Activated T-cell treated with anti-CD3 and anti-CD28 coated beads, Interleukin-2, amount 50 U/mL, for 72 hours (primary cell): ENCODE measurements at places on chromosomes 6 and 20. TPM values are rescaled to one million over a fixed set of nuclear protein-coding genes. Genes with fewer than 3 reads are reported as not detected.

- no peaks in the 10 kb centered on the region for H3K36me3 ChIP-seq
- no peaks in the 10 kb centered on the region for H3K27me3 ChIP-seq
- H3K27ac ChIP-seq: peak overlapping the region; percentile 99
- peaks cover 55% of the 10 kb centered on the region for H3K4me1 ChIP-seq
- H3K4me3 ChIP-seq: peak overlapping the region; percentile 94
Measured at GRCh38 chr6:27157459-27158315, 89.8 kb upstream of the PRSS16 start.

Gene TBXT
- total RNA-seq: not detected

DNA sequence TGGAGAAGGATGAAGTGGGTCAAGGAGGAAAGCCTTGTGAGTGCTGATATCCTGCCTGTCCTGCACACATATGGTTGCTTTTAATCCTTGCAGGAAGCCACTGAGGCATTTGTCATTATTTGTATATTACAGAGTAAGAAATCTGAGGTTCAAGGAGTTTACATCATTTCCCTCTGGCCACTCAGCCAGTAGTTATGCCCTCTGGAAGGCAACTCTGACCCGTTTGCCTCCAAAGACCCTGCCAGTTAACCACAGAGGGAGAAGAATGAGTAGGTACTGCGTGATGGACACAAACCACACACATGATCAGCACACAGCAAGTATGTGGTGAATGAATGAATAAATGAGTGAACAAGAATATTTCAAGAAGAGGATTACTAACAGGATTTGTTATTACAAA, 7.9 kb upstream of the FAM210B start:
- DNase-seq: no peak
- H3K4me3 ChIP-seq: no peak overlapping the region
- H3K36me3 ChIP-seq: no peaks in the 10 kb centered on the region
- H3K4me1 ChIP-seq: no peaks in the 10 kb centered on the region
- no peak overlapping the region for H3K27ac ChIP-seq

DNA sequence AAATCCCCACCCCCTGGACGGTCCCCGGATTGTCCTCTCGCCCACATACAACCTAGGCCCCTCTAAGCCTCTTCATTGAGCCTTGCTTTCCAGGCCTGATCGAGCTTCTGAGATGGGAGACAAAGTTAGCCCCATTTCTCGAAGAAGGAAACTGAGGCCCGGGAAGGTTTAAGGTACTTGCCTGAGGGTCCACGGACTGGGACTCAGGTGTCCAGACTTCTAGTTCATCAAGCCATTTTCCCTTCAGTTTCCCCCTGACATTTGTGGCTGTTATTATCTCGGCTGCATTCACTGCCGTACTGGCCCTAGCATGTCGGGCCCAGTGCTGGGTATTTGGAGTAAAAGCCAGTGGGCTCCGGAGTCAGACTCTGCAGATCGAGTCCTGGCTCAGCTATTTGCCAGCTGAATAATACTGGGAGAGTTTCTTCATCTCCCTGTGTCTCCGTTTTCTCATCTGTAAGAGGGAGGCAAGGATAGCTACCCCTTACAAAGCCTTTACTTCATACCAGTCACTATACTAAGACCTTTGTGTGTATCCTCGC, 633 bp downstream of the RPRD1B start:
- peak overlapping the region; percentile 95 for H3K27ac ChIP-seq
- peak overlapping the region; percentile 84 for H3K4me3 ChIP-seq
- no peaks in the 10 kb centered on the region for H3K27me3 ChIP-seq
- peaks cover 6% of the 10 kb centered on the region for H3K36me3 ChIP-seq
- DNase-seq: peak; percentile 8

GRCh38 chr6:22980446-22980845, 411.1 kb downstream of the HDGFL1 start:
- H3K36me3 ChIP-seq: no peaks in the 10 kb centered on the region
- H3K4me3 ChIP-seq: no peak overlapping the region
- H3K27ac ChIP-seq: no peak overlapping the region
- DNase-seq: no peak
- no peaks in the 10 kb centered on the region for H3K4me1 ChIP-seq

Gene C20orf141
- total RNA-seq: not detected

GRCh38 chr20:44896583-44896982, 11.1 kb downstream of the YWHAB start:
- no peaks in the 10 kb centered on the region for H3K27me3 ChIP-seq
- peaks cover 94% of the 10 kb centered on the region for H3K4me1 ChIP-seq
- H3K4me3 ChIP-seq: no peak overlapping the region
- H3K36me3 ChIP-seq: peaks cover 36% of the 10 kb centered on the region
- DNase-seq: no peak

- H3K4me1 ChIP-seq: no peaks in the 10 kb centered on the region
- no peak for DNase-seq
- no peak overlapping the region for H3K4me3 ChIP-seq
- no peaks in the 10 kb centered on the region for H3K36me3 ChIP-seq
- H3K27ac ChIP-seq: no peak overlapping the region
Measured at GRCh38 chr6:10000551-10000950, 414.3 kb downstream of the TFAP2A start.
